ENCODE measurements at places on chromosomes 1 and 21.

DNA sequence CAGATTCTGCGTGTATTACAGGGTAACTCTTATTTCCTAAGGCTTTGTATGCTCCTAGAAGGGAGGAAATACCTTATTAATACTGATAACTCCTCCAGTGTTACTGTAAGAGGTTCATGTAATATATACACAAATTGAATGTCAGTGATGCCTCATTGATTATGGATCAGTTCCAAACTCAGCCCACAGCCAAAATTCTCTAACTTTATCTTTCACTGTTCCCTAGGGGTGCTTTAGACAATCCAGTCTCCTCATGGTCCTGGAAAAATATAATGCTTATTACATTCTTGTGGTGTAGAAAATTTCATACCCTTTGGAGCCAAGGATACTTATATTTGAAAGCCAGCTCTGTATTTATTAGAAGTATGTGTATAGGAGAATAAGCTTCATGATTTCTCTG is 73.0 kb downstream of the NGF start:
- no peak for DNase-seq

GRCh38 chr21:30984889-30985288 is 53.4 kb downstream of the KRTAP19-8 start:
- no peak for DNase-seq

DNA sequence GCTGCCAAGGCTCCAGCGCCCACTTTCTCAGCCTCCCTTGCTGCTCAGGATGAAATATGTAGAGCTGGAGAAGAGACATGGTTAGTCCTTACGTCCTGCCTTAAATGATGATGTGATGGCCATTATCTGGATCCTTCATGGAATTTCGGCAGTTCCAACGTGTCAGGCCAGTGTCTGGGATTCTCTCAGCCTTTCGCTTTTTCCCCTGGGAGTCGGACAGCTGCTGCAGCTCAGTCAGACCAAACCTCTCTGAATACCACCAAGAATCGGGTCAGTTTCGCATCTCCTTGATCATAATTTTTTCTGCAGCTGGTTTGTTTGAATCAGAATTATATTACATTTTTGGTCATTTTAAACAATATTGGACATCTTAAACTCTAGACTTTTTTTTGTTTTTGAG is 22.3 kb upstream of the KLHDC8A start:
- DNase-seq, result no peak

DNA sequence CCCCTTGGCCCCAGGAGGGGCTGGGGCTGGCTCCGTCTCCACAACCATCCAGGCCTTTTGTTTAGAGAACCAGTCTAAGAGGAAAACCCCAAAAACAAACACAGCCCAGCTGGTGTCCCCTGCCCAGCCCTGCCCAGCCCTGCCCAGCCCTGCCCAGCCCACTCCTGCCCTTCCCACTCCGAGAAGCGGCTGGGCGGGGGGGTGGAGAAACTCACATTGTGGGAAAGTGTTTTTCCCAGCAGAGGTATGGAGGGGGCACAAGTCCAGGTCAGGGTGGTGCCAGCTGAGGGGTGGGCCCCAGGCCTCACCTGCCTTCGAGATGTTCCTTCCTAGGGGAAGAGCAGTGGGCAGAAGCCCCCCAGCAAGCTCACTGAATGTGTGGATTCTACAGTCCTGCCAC is 10.0 kb upstream of the FAM131C start:
- DNase-seq, result no peak

DNA sequence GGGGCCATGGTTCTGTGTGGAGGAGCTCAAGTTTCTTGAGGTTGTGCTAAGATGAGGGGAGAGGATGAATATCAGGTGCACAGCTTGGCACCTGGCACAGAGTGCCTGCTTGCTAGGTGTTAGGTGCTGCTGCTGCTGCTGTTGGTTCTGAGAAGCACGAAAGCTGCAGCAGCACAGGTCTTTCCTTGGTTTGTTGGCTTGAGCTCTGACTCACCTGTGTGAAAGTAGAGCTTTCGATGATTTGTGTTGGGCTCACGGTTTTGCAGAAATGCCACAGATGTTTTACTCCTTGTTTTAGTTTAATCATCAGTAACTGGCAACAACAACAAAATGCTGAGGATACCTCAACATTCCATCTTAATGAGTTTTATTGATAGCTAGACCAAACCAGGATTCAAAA is 221.6 kb downstream of the BRINP2 start:
- DNase-seq, result no peak

DNA sequence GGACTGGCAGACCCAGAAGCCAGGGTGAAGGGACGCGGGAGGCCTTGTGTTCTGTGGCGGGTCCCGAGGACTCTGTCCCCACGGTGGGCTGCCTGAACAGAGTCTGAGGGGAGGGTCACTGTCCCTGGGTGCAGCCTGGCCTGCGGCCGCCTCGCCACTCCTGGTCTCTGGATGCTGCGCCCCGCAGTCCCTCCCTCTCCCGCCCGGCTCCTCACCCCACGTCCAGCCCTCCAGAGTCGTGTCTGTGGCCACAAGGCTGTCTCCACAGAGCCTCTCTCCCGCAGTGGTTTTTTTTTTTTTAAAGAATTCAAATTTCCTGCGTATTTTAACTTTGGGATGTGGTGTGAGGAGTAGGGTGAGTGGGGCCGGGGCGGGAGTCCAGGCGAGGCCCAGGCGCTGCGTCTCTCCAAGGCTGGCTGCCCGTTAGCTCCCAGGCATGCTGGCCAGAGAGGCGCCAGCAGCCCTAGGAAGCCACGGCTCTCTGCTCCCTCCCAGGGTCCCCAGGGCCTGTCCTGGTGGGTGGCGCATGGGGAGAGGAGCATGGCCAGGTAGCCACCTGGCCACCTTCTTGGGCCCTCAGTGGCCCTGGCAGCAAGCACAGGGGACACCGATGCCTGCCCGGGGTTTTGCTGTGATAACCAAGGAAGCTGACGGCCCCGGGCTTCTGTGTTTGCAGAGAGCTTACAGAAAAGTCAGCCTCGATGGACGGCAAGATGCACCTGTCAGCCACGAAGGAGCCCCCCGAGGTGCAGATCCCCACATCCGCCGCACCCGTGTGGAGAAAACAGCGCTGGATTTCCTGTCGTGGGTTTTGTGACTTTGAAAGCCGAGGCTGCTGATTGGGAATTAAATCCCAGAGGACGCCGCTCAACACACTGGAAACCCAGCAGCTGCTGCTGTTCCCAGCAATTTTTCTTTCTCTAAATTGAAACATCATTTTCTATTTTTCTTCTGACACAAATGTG is 72.8 kb downstream of the MORN1 start:
- no peak for DNase-seq

GRCh38 chr1:204128964-204129896 is 22.6 kb downstream of the ETNK2 start:
- peak; percentile 94 for DNase-seq

DNA sequence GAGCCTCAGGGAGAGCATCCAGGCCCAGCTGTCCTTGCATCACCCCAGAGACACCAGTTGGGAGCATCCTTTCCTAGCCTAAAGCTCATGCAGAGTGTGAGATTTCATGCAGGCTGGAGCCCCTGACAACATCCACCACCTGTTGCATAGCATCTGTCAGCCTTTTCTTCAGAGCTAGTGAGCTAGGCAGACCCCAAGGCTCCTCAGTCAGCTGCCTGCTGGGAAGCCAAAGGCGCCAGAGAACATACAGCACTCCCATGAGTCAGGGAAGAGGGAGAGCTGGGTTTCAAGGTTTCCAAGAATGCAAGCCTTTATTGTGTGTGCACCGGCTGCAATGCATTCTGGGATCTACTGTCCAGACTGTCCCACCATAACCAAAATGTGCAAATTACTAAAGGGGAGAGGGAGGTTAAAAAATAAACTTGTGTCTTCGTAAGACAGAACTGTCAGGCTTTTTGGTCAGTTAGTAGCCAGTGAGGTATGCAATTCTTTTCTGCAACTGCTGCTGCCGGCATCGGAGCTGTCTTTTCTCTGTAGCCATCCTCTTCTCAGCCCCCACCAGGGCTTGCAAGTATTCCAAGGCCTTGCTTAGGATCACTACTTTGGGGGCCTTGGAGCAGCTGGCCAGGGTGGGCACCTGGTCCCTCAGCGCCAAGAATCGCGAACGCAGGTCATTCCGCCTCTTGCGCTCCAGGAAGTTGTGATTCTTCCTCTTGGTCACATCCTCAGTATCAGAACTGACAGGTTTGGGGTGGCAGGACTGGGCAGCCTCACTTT is 4.6 kb downstream of the MYCL start:
- DNase-seq, result no peak

- DNase-seq, result no peak
Measured at GRCh38 chr1:67745875-67746698, 61.1 kb downstream of the GADD45A start.

- no peak for DNase-seq
Measured at GRCh38 chr1:16237343-16237830, 404 bp upstream of the CPLANE2 start.

DNA sequence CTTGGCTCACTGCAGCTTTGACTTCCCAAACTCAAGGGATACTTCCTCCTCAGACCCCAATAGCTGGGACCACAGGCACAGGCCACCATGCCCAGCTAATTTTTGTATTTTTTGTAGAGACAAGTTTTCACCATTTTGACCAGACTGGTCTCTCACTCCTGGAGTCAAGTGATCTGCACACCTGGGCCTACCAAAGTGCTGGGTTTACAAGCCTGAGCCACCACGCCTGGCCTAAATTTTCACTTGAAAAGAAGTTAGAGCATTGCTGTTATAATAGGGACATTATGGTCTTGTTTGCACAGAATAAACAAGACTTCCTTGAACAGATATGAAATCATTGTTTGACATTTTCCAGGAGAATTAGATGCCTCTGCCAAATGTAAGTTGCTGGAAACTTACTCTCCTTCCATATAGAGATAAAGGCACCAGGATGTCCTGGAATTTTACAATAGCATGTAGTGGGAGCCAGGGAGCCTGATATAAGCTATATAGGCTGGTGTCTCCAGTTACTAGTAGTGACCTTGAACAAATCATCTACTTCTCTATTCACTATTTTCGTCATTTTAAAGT is 16.9 kb downstream of the SLC35A3 start:
- no peak for DNase-seq

GRCh38 chr1:152514715-152515433 is 592 bp downstream of the CRCT1 start:
- no peak for DNase-seq

DNA sequence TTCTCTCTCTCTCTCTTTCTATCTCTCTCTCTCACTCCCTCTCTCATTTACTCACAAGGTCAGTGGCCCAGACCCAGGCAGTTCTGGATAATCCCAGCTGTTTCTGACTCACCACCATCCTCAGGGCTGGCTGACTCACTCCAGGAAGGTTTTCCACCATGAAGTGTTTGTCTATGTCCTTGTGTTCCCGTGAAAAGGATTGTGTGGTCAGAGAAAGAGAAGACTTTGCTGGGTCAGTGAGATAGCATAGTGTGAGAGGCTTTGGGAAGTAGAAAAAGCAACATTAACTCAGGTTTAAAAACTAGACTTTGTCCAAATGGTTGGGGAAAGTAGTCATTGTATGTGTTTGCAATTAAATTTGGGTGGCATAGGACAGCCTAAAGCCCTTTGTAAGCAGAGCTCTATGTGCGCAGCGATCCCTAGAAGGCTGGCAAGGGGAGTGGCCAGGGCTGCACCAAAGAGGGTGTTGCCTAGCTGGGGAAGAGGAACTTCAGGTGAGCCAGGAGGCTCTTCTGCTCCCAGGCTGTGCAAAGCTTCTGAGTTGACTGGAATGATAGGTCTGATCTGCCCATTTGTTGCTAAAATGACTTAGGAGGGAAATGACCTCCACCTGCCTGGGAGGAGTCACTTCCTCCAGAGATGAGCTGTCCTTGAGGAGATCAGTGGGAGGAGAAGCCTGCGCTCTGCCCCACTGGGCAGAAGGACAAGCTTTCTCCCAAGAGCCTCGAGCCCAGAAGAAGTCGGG is 4.9 kb upstream of the CAPN2 start:
- peak; percentile 84 for DNase-seq
